ENCODE measurements at places on chromosomes 7 and 10.

DNA sequence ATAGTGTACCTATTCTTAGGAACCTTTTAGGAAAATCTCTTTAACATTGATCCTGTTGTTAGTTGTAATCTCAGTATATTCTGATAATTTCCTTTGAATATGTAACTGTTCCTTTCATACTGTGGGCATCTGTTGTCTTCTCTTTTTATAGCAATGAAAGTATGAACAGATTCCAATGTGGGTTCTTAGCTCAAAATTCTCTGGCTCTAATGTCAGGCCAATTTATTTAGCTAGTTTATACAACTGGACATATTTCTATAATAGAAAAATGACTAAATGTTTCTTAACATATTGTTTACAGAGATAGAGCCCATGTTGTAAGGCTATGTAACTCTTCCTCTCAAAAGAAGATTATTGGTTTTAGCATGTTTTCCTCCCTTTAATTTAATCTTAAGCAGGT lies 363.2 kb downstream of the AUTS2 start:
- no peak for DNase-seq

- DNase-seq: peak; percentile 51
Measured at GRCh38 chr7:127654404-127655394, 2.7 kb downstream of the SND1 start.

DNA sequence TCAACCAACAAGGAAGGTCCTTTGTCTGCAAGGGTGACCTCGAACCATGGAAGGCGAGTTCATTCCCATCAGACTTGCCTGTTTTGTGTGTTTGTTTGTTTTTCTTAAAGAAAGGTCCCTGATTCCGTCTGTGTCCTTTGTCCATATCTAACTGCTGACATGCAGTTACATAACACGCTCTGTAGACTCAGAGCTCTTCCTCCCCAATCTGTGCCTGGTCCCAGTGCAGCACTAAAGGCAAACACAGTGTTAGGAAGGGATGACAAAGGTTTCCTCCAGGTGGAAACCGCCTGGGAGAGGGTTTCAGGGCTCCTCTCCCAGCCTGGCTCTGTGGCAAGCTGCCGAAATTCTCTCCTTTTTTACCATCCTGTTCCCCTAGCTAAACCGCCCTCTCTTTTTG lies 13.4 kb downstream of the JCAD start:
- no peak for DNase-seq

DNA sequence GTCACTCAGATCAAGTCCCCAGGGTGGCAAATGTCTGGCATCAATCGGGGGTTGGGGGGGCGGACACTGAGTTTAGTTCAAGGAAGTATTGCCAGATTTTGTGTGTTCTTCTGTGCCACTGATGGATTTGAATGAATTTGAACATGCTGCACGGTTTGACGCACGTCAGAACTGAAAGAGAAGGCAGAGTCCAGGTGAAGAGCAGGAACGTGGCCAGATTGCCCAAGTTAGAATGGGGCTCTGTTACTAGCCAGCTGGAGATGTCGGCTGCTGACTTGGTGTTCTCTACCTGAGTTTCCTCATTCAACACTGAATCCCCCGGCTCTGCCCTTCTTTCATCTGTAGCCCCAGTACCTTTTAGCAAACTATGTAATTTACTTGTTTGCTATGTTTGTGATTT lies 180.2 kb downstream of the PRKCQ start:
- DNase-seq: no peak

- DNase-seq: no peak
Measured at GRCh38 chr7:30366606-30367005, 82.2 kb downstream of the ZNRF2 start.

- DNase-seq: no peak
Measured at GRCh38 chr10:33293531-33294170, 40.8 kb downstream of the NRP1 start.

- peak; percentile 95 for DNase-seq
Measured at GRCh38 chr10:103197174-103197573, 4.1 kb upstream of the NT5C2 start.

- DNase-seq: peak; percentile 58
Measured at GRCh38 chr7:40230101-40230500, 95.3 kb downstream of the SUGCT start.

DNA sequence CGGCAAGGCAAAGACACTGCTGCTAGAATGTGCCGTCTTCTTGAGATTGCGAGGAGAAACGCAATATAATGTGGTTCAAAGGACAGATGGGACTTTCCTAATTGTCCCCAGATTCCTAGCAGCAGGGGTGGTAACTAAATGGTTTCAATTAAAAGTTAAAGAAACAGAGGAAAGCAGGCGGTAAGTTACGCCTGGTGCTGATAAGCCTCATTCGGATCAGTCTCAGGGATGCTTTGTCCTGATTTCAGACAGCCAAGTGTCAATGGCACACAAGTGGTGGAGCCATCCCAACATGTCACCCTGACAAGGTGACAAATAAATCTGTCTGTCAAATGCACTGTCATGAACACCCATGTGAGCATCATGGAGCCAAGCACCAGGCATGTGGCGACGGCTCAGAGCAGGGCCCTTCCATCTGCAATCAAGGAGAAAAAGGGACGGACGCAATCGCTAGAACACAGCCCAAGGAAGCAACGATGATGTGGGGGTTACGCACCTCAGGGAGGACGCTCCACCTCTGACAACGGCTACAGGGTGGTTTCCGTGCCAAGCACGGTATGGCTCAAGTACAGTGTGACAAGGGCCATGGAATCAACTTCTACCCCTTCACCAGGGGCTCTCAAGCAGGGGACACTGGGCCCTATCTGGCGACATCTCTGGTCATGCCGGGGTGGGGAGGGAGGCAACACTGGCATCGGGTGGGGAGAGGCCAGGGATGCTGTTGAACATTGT lies 66.2 kb downstream of the CTBP2 start:
- no peak for DNase-seq

DNA sequence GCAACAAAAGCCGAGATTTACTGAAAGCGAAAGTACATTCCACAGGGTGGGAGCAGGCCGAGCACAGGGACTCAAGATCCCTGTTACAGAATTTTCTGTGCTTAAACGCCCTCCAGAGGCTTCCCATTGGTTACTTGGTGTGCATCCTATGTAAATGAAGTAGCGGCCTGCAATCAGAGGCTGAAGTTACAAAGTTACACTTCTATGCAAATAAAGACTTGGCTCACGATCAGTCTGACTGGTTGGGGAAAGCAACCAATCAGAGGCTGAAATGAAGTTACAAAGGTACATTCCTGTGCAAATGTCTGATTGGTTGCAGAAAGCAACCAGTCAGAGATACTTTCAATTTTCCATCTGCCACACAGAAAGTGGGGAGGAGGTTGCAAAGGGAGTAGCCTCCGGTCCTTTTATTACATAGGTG lies 4.1 kb downstream of the ACBD7 start:
- DNase-seq: peak; percentile 85

DNA sequence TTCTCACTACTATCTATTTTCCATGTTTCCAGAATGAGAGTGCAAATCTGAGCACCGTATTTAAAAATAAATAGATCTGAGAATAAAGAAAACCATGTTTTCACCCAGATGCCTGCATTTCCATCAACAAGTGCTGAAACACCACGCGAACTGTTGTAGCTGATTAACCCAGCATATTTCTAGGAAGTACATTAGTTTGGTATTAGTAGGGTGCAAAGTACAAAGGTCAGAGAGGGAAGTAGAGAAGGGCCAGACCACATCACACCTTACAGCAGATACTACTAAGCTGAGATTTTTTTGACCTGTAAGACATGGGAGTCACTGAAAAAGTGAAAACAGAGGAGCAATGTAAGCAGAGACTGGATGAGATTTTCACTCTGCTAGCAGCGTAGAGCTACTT lies 181.3 kb downstream of the IMMP2L start:
- DNase-seq: no peak

DNA sequence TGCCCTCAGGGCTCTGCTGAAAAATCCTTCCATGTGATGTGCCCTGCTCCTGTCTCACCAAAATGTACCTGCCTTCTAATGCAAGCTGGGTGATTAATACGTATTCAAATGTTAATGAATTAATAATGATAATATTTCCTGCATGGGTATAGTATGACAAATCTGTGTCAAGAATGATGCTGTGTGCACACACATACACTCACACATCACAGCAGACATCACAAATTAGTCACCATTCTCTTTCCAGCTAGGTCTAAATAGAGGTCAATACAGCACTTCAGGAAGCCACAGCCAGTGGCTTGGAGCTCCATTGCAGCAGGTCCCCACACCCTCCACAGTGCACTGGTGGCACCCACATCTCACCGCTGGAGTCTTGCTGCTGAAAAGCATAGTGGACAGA lies 681.2 kb upstream of the NRP1 start:
- DNase-seq: no peak

DNA sequence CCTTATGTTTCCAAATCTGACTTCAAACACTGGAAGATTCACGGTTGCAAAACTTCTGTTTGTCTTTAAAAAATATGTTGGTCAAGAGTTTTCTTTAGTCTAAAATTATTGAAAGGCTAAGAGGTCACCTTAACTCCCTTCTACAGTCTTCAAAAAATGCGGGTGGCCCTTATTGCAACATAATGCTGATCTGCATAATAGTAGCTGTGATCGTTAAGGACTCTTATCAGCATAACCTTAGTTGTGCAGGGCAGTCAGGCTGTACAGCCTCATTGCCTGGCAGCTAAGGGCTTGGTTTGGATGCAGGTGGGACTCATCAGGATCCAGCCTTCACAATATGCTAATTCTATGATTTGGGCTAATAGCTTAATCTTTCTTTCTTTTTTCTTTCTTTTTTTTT lies 15.0 kb downstream of the KIAA1217 start:
- DNase-seq: no peak

DNA sequence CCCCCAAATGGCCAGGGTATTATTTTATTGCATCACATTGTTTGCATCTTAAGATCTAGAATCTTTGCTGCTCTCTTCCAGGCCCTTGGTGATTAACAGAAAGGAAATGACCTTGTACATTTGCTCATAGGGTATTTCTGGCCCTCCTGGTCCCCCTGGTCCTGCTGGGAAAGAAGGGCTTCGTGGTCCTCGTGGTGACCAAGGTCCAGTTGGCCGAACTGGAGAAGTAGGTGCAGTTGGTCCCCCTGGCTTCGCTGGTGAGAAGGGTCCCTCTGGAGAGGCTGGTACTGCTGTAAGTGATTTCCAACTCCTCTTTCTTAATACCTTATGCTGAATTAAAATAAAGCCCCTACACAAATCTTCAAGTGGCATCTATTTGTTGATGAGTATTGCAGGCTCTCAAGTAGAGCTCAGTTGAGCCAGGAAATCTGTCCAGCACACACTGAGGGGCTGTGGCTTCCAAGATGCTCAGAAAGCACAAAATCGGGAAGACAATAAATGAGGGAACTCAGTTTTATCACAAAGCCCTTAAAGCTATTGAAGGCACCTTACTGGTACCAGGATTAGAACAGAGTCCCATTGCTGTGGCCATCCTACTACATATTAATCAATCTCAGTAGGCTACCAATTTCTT lies 28.2 kb downstream of the COL1A2 start:
- no peak for DNase-seq

GRCh38 chr10:87915406-87915805 lies 52.0 kb downstream of the PTEN start:
- no peak for DNase-seq

- DNase-seq: no peak
Measured at GRCh38 chr7:3192669-3193068, 108.4 kb upstream of the SDK1 start.

- no peak for DNase-seq
Measured at GRCh38 chr7:140084972-140085371, 22.2 kb upstream of the PARP12 start.

- no peak for DNase-seq
Measured at GRCh38 chr10:26770069-26770468, 72.6 kb downstream of the PDSS1 start.

DNA sequence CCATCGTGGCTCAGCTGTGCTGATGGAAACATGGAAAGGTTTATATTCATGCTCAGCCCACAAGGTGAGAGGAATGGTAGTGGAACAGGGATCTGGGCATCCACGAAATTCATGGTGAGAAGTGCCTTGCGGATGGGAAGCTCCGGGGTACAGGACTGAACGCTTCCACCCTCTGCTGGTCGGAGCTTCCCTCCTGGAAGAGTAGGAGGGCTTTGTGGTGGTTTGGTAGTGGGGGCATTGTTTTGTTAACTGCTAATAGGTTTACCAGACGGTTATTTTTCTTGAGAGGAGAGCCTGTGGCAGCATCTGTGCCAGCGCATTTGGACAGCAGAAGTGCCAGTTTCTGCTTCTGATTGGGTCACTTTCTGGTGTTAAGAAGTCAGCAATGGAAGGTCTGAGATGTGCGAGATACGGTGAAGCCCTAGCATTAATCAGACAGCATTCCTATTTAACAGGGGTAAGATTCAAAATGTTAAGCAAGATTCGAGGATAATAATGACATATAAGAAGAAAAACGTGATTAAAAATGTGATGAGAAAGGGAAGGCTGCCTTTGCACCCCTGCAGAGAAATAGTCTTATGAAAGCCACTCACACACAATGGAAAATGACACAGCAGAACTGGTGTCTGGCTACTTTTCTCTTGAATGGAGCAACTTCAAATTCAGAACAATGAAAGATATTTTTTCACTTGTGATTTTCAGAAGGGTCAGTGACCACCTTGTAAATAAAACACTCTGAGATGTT lies 17.7 kb downstream of the ABCA13 start:
- no peak for DNase-seq

GRCh38 chr7:41762641-41763040 lies 59.8 kb upstream of the INHBA start:
- DNase-seq: no peak

- DNase-seq: no peak
Measured at GRCh38 chr7:78635026-78635793, 818.3 kb downstream of the MAGI2 start.

Measured in OCI-M1 (cell line).